ENCODE measurements at places on chromosomes 3 and 15. TPM values are rescaled to one million over a fixed set of nuclear protein-coding genes. Genes with fewer than 3 reads are reported as not detected.

Gene CAND2
- total RNA-seq: 24.9 TPM

Gene BNC1
- 0.14 TPM for total RNA-seq

DNA sequence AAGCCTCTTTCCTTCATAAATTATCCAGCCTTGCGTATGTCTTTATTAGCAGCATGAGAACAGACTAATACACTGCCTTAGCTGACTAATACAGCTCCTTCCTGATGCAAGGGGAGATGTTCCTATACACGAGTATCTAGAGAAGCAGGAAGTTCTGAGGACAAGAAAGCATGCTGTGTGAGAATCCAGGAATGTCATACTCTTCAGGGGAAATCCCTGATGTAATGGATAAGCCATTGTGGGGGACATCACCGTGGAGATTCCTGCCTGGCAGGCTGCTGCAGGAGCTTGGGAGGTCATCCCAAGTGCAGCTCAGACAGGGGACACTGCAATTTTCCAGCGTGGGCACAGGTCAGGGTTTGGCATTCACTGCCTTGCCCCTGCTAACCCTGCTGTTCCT, 476.9 kb downstream of the NR2F2 start:
- DNase-seq: no peak

GRCh38 chr3:100719136-100719535, 9.8 kb downstream of the TFG start:
- no peak for DNase-seq

Gene CISH
- 6.4 TPM for total RNA-seq

Gene PRSS50
- total RNA-seq: 0.16 TPM

DNA sequence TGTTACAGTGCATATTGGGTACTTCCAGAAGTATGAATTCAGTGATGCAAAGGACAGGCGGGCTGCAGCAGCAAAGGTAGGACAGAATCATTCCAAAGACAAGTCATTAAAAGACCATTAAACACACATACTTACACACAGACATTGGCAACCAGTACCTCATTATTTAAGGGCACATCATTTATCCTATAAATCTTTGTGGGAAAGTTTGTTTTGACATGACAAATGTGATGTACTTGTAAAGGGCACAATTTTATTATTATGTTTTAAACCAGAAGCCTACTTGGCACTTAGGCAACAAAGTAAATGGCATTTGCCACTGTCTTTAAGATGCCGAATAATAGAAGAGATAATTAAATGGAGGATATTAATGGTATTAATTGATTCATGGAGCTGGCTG, 22.7 kb downstream of the ARIH1 start:
- DNase-seq: no peak

Data from sigmoid colon (tissue), 7 donors.